ENCODE measurements at places on chromosomes 4 and X.

DNA sequence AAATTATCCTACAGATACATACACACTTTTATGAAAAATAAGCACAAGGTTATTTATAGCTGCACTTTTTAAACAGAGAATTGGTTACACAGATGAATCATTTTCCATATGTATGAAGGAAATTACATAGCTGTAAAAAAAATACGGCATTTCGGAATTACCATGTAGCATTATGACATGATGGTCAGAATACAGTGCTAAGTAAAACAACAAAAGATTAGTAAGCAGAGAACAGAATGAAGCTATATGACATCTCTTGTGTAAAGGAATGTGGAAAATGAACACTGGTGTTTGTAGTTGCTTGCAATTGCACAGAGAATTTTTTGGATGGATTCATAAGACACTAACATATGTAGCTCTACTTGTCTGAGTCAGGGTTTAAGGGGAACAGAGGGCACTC, 1222.0 kb upstream of the PRKX start:
- no peak for DNase-seq

- no peak for DNase-seq
These were observed 70.6 kb downstream of the MAGEC2 start for GRCh38 chrX:142134533-142134932.

DNA sequence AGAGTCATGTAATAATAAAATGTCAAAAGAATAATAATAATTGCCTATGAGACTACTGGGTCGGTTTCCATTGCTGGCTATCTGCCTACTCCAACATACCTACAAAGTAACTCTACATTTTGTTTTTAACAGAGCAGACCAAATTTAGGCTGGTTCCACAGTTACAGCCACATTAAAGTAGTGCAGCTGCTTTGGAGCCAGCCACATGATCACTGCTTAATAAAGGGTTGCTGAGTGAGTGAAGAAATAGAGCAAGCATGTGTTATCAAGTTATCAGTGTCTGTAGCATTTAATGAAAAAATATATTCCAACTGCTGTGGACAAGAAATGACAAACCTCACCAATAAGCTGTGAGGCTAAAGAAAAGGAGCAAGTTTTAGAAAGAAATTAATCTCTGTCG, 782.3 kb downstream of the PCDH18 start:
- DNase-seq = no peak

DNA sequence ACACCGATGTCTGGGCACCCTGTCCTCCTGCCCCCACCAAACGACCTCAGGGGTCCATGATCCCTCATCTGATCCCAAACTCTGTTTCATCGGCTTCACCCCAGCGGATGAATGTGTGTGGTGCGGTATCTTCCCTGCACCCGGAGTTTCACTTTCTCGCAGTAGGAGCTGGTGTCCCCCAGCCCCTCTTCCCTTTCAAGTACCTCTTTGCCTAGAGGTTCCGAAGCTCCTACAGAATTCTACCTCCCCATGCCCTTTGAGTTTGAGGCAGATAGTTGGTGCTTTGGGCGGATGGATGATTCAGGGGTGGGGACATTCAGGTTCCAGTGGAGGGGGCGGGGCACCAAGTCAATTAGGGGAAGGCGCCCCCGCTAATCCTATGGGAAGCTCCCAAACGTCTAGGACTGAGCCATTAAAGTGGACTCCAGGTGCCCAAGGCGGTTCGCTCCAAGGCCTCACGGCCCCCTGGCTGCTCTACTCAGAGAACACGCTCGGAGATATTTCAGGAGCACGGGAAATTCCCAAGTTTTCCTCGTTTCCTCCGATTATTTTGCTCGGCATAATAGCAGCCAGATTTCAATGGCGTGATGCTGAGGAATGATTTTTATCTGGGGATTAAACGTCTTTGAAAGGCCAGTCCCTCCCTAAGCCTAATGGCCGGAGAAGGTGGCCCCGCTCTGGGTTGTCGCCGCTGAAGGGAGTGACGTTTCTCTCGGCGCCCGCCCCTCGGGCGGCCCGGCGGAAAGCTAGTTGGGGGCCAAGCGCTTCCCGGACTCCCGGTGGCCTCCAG, 1.3 kb downstream of the MSX1 start:
- peak; percentile 64 for DNase-seq

- DNase-seq = no peak
These were observed 1203.1 kb downstream of the PCDH18 start for GRCh38 chr4:136329042-136329662.

DNA sequence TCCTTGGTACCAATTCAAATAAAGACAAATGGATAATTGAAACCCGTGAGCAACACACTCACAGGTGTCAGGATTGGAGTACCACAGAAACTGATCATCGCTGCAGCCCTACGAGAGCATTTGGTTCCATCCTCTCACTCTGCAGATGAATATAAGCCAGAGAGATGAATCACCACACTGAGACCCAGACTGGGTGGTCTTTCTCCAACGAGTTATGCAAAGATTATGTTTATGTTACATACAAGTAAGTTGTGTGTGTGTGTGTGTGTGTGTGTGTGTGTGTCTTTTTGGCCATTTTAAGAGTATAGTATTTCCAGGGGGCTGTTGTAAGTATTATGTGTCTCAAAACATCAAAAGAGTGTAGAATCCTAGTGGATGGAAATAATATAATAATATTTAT, 329.5 kb upstream of the ZFP42 start:
- DNase-seq = no peak

DNA sequence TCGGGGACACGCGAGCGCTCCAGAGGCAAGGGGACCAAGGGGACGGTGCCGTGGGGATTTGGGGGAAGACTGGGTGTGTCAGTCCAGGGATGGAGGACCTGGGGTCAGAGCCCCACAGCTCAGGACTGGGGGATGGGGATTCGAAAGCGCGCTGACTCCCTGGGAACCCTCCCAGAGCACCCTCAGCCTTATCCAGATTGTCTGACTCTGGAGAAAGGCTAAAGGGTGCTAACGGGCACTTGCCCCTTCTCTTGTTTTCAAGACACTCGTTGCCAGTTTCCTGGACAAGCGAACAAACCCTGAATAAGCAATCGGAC, 1.1 kb downstream of the DOCK11 start:
- peak; percentile 7 for DNase-seq
